ENCODE measurements at places on chromosomes 1 and 21. TPM values are rescaled to one million over a fixed set of nuclear protein-coding genes. Genes with fewer than 3 reads are reported as not detected.

FAM43B gene
- total RNA-seq, result 0.16 TPM

DNA sequence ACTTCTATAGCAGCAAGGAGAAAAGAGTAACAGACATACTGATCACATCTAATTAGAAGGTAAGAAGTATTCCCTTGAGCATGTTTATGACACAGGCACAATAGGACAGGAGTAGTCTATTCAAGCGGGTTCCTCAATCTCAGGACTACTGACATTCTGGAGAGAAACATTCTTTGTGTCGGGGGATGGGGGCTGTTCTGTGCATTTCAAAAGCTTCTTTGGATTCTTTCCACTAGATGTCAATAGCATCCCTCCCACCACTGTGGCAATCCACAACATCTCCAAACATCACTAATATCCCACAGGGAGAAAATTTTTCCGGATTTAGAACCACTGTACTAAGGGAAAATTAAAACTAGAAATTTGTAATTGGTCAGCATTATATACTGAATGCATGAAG lies 56.9 kb downstream of the ADAMTS5 start:
- H3K4me1 ChIP-seq, result no peaks in the 10 kb centered on the region
- DNase-seq, result no peak
- no peaks in the 10 kb centered on the region for H3K36me3 ChIP-seq

GRCh38 chr21:35408401-35408800 lies 359.3 kb upstream of the RUNX1 start:
- H3K36me3 ChIP-seq, result no peaks in the 10 kb centered on the region
- no peaks in the 10 kb centered on the region for H3K27me3 ChIP-seq
- H3K4me1 ChIP-seq, result no peaks in the 10 kb centered on the region

DPT gene
- total RNA-seq, result 1.2 TPM

KCND3 gene
- 0.94 TPM for total RNA-seq

- no peaks in the 10 kb centered on the region for H3K27me3 ChIP-seq
- H3K4me1 ChIP-seq, result no peaks in the 10 kb centered on the region
- no peaks in the 10 kb centered on the region for H3K36me3 ChIP-seq
Observed at GRCh38 chr1:64850846-64851245, 106.0 kb downstream of the RAVER2 start.

SPRR2B gene
- total RNA-seq, result not detected

ST6GALNAC5 gene
- total RNA-seq, result 2.2 TPM

Data from colonic mucosa (tissue), 4 donors.